ENCODE measurements at places on chromosomes 6 and 20. TPM values are rescaled to one million over a fixed set of nuclear protein-coding genes. Genes with fewer than 3 reads are reported as not detected.

MEI4 gene
- not detected for total RNA-seq

TINAG gene
- not detected for total RNA-seq

MMP24 gene
- 0.23 TPM for total RNA-seq

PPP1R3G gene
- total RNA-seq = 1.3 TPM

PPIL6 gene
- total RNA-seq = 2.1 TPM

SLC26A8 gene
- under 0.01 TPM for total RNA-seq

CLVS2 gene
- not detected for total RNA-seq

CDSN gene
- not detected for total RNA-seq

IL17A gene
- not detected for total RNA-seq

ZNF391 gene
- total RNA-seq = 0.45 TPM

SNAP91 gene
- under 0.01 TPM for total RNA-seq

TMEM151B gene
- total RNA-seq = not detected

EFCAB8 gene
- under 0.01 TPM for total RNA-seq

PRSS35 gene
- 1.9 TPM for total RNA-seq

GCNT2 gene
- not detected for total RNA-seq

FOXA2 gene
- total RNA-seq = not detected

MC3R gene
- total RNA-seq = not detected

ZNF334 gene
- 1.3 TPM for total RNA-seq

BNIP5 gene
- total RNA-seq = not detected

CCN6 gene
- total RNA-seq = not detected

NKX2-2 gene
- total RNA-seq = not detected

Measured in smooth muscle cell of the coronary artery (primary cell).